ENCODE measurements at places on chromosomes 11 and 22.

DNA sequence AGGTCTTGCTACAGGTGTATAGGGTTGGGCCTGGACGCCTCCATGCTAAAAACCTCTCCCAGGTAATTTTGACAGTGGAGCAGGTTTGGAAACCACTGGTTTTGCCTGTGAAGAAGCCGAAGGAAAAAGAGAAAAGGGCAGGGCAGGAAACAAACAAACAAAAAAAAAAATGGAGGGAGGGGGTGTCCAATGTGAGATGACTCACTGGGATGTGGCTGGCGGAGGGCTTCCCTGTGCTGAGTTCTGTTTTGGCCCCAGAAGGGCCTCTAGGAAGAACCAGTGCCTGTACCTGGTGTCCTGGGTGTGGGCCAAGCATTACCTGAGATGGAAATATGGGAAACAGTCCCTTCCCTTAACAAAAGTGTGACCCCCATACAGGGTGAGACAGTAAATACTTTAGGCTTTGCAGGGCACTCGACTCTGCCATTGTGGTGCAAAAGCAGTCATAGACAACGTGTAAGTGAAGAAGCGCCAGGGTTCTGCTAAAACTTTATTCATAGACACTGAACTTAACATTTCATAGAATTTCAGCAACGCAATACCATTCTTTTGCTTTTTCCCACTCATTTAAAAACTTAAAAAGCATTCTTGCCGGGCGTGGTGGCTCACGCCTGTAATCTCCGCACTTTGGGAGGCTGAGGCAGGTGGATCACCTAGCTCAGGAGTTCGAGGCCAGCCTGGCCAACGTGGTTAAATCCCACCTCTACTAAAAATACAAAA lies 9.5 kb upstream of the DGKZ start:
- no peak for DNase-seq

DNA sequence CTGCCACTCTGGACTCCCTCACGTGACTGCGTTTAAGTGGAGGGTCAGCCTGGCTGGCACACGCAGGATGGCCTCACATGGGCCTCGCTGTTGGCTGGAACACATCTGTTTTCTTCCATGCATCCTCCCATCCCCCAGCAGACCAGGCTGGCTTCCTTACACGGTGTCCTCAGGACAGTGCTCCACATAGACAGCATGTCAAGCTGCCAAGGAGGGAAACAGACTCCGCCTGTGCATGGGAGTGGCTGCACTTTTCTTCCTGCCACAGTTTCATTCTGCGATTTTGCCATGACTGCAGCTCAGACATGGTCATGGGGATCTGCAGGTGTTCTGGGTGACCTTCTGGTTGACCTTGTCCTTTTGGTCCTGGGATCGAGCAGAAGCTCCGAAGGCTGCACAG lies 344.2 kb downstream of the SHANK2 start:
- no peak for DNase-seq

GRCh38 chr11:93869830-93870229 lies 19.4 kb upstream of the VSTM5 start:
- no peak for DNase-seq

DNA sequence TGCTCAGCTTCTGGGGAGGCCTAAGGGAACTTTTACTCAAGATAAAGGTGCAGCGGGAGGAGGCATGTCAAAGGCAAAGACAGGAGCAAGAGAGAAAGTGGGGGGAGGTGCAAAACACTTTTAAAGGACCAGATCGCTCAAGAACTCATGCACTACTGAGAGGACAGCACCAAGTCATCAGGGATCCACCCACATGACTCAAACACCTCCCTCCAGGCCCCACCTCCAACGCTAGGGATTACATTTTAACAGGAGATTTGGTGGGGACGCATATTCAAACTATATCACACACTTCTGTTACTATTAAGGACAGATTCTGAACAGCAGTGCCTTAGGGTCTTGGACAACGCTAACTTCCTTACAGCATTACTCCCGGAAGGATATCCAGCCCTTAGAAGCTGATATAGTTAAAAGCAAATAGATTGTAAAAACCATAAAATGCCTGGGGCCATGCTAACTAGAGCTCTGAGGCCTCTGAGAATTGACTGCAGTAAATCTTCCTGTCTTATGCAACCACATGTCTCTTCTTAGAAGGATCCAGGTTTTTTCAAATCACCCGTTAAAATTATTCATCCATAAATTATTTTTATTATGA lies 16.7 kb upstream of the ZC3H12C start:
- no peak for DNase-seq

- no peak for DNase-seq
These were observed 118.3 kb downstream of the VPREB1 start for GRCh38 chr22:22362936-22363335.

All from activated naive CD8-positive, alpha-beta T cell treated with anti-CD3 and anti-CD28 coated beads, Interleukin-2, amount 50 U/mL, for 16 hours (primary cell).